G401 (cell line): ENCODE measurements at places on chromosomes 4 and X. TPM values are rescaled to one million over a fixed set of nuclear protein-coding genes. Genes with fewer than 3 reads are reported as not detected.

DNA sequence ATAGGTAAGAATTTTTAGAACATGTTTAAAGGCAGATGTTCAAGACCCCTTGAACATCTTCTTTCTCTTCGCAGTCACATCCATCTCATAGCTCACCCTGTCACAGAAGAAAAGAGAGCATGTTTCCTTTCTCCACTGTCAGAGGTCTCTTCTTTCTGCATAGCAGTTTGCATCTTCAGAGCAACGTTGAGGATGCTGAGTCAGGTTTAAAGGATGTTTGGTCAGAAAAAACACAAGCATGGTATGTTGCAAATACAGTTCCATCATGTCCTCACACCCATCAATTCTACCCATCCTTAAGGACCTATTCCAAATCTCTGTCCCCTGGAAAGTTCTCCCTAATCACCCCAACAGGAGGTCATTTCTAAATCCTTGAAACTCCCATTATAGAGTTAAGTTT, 84.8 kb downstream of the STOX2 start:
- no peak for DNase-seq

DNA sequence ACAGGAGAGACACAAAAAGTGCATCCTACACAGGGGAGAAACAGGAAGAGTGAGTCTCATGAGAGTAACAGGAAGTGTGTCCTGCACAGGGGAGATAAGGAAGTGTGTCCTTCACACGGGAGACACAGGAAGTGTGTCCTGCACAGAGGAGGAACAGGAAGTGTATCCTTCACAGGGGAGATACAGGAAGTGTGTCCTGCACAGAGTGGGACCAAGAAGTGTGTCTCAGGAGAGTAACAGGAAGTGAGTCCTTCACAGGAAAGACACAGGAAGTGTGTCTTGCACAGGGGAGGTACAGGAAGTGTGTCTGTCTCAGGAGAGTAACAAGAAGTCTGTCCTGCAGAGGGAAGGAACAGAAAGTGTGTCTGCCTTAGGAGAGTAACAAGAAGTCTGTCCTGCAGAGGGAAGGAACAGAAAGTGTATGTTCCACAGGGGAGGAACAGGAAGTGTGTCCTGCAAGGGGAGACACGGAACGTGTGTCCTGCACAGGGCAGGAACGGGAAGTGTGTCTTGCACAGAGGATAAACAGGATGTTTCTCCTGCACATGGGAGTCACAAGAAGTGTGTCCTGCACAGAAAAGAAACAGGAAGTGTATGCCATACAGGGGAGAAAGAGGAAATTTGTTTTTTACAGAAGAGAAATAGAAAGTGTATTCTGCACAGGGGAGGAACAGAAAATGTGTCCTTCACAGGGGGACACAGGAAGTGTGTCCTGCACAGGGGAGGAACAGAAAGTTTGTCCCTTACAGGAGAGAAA, 102.0 kb downstream of the ARSF start:
- no peak for DNase-seq

DNA sequence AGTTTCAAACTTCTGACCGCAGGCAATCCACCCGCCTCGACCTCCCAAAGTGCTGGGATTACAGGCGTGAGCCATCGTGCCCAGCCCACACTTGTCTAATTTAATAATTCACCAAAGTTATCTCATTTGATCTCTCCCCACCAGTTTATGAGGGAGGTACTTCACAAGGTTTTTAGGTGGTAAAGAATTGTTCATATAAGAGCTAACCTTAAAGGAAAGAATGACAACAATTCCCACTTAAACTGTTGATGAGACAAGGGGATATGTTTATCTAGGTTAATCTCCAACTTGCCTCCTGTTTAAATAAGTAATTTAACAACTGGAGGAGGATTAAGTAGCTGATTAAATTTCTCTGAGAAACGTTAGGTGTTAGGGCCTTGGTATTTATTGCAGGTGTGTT, 117.6 kb upstream of the CBLL2 start:
- DNase-seq, result no peak

Gene NSG1
- total RNA-seq, result 33.8 and 37.9 TPM in 2 replicates

DNA sequence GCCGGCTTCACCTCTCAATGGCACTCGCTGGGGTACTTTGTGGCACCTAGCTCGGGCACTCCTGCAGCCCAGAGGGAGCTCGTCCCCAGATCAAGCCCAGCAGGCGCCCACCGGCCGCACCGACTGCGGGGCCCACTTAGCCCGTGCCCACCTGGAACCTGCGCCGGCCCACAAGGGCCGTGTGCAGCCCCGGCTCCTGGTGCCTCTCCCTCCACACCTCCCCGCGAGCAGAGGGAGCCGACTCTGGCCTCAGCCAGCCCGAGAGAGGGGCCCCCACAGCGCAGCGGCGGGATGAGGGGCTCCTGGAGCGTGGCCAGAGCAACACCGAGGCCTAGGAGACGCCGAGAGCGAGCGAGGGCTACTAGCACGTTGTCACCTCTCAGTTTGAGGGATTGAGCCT, 82.1 kb upstream of the SHISA3 start:
- DNase-seq, result no peak

- DNase-seq, result no peak
Measured at GRCh38 chr4:10096201-10096977, 20.2 kb downstream of the WDR1 start.

Gene NR3C2
- not detected in 2 replicates for total RNA-seq

DNA sequence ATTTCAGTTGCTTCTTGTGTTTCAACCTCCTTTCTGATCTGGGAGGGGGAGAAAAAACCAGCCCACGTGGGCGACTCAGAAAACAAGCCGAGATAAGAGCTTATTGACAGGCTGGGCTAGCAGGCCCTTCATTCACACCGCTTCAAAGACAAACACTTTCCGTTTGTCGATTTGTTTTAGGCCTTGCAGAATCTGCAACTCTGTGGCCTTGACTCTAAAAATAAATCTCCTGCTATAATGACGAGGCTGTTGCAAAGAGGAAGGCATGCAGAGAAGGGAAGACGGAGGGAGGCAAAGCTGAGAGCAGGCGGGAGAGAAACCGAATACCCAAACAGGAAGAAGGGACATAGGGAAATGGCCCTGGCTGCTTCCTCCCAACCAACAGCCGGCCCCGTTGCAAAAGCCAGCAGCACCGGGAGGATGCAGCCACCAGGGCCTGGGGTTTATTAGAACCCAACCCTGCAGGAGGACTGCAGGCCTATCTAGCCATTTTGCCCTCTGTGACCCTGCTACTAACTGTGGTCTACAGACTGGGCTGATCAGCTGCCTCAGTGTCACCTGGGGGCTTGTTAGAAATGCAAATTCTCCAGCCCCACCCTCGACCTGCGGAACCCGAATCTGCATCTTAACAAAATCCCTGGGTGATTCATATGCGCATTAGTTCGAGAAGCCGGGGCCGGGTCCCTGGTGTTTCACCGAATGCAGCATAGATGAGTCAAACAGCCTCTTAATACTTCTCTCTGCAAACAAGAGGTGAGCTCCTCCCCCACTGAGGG, 325.5 kb downstream of the BCOR start:
- DNase-seq, result no peak

GRCh38 chr4:77619408-77619807, 13.8 kb downstream of the CXCL13 start:
- peak; percentile 3 for DNase-seq

GRCh38 chrX:681989-682388, 51.4 kb downstream of the SHOX start:
- DNase-seq, result no peak

DNA sequence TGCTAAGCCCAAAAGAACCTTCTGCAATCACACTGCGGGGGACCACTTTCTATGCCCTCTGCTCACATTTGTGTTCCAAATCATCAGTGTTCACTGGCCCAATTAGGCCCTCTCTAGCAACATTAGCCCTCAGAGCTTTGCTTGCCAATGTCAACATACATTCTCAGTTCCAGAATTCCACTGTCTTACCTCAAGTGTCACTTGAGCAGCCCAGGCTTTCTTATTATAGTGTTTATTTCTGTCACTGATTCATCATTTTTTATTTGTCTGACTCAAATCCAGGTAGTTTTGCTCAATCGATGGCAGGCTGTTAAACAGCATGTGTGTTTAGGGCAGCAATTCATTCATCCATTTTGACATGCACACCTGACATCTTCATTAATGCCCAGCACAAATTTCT, 291.2 kb downstream of the TEX13A start:
- DNase-seq, result no peak

Gene CDX4
- not detected in 2 replicates for total RNA-seq

DNA sequence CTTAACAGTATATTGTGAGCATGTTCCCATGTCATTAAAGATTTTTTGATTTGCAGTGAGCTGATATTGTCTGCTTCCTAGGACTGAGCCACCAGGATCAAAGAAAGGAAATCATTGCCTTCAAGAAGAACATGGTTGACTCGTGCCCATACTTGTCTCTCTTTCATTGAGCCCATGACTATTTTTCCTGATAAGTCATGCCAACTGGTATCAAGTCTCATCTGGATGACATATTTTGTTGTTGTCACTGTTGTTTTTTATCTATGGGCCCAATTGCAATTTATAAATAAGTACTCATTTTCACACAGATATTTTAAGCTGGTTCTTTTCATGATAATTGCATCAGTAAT, 10.2 kb upstream of the RHOH start:
- no peak for DNase-seq

Gene ARHGAP6
- not detected in 2 replicates for total RNA-seq

GRCh38 chr4:55359397-55359916, 13.4 kb downstream of the SRD5A3 start:
- no peak for DNase-seq

Gene CTAG2
- not detected in 2 replicates for total RNA-seq

GRCh38 chrX:40433160-40433559, 147.6 kb upstream of the ATP6AP2 start:
- DNase-seq, result no peak

Gene FAM9B
- total RNA-seq, result not detected in 2 replicates

DNA sequence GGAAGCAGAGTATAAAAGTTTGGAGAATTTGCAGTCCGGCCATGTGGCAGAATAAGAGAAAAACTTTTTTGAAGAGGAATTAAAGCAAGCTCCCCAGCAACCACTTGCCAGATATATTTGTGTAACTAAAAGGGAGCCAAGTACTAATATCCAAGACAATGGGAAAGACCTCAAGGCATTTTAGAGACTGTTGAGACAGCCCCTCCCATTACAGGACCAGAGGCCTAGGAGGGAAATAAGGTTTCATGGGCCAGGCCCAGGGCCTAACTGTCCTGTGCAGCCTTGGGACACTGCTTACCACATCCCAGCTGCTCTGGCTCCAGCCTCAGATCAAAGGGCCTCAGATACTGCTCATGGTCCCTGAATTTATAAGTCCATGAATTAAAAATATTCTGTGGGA, 659.4 kb downstream of the PCDH19 start:
- no peak for DNase-seq

GRCh38 chr4:87211249-87211952, 9.0 kb downstream of the KLHL8 start:
- DNase-seq, result no peak

DNA sequence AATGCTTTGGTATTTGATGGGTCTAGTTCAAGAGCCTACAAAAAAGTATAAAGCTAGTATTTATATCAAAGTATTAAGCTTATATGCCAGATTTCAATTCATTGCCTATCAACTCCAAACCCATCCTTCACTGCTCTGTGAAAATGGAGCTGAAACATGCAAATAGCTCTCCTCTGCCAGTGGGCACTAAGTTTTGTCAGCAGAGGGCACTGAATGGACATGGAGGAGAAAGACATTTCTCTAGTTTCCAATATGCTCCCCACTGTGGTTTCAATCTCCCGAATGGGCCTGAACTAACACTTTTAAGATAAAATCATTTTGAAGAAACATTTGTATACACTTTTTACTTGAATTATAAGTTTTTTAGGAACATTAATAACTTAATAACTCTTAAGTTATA, 12.4 kb downstream of the PPID start:
- peak; percentile 31 for DNase-seq

Gene CXCL11
- total RNA-seq, result not detected in 2 replicates

GRCh38 chrX:3425031-3425430, 78.6 kb upstream of the MXRA5 start:
- DNase-seq, result no peak

Gene RIBC1
- total RNA-seq, result 1.4 and 3.5 TPM in 2 replicates

GRCh38 chrX:13271511-13271910, 48.3 kb downstream of the ATXN3L start:
- DNase-seq, result no peak

Gene AMER1
- 3.4 and 4.2 TPM in 2 replicates for total RNA-seq

DNA sequence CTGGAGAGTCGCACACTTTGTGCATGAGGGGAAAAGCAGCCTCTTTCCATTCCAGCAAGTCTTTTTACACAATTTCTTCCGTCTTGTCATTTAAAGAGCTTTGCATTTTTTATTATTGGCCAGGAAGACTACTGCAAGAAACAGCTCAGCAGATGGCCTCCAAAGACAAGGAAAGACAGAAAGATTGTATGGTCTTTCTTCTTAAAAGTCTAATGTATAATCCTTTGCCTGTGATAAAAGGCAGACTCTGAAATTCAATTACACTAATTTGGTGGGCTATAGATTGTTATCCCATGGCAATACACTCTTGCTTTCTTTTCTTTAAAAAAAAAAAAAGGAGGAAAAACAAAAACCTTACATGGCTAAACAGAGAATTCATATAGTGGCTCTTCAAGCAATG, 5.9 kb downstream of the CAPN6 start:
- DNase-seq, result no peak

GRCh38 chrX:18179446-18179845, 41.2 kb downstream of the BEND2 start:
- no peak for DNase-seq

Gene TRPC5OS
- total RNA-seq, result not detected in 2 replicates

Gene ANKRD37
- total RNA-seq, result 1.6 and 5.8 TPM in 2 replicates

Gene WWC2
- total RNA-seq, result 11.9 and 15.9 TPM in 2 replicates

DNA sequence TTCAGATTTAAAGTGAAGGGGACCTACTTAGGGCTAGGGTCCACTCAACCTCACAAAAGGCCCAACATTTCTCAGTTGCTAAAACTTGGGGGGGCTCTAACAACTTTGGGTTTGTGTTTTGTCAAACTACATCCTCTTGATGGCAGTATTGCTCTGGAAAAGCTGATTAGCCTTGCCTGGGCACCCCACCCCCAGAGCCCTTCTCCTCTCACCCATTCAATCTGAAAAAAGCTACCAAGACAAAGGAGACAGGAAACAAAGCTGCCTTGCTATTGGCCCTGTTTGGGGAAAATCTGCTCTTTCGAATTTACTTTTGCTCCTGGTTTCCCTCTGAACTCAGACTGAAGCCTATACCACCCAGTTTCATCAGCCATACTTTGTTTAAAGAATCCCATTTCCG, 195.2 kb upstream of the STK26 start:
- peak; percentile 13 for DNase-seq
